ENCODE measurements at places on chromosomes 3 and 15.
A peak's percentile ranks its signal among the peaks of the same experiment; 100 is the strongest.

DNA sequence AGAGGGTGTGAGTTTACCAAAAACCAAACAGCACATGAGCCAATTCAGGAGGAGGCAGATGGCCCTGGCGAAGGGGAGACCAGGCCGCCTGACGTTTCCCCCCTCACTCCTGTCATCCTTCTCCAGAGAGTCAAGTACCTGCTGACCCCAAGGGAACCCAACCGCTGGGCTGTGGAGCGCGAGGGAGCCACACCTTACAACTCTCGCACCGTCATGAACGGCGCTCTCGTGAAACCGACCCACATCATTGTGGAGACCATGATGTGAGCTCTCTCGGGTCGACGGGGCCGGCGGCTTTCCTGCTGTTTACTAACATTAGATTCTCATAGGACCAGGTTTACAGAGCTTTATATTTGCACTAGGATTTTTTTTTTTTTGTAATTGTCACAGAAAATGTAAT is 55.4 kb downstream of the GRIP2 start:
- DNase-seq: no peak

DNA sequence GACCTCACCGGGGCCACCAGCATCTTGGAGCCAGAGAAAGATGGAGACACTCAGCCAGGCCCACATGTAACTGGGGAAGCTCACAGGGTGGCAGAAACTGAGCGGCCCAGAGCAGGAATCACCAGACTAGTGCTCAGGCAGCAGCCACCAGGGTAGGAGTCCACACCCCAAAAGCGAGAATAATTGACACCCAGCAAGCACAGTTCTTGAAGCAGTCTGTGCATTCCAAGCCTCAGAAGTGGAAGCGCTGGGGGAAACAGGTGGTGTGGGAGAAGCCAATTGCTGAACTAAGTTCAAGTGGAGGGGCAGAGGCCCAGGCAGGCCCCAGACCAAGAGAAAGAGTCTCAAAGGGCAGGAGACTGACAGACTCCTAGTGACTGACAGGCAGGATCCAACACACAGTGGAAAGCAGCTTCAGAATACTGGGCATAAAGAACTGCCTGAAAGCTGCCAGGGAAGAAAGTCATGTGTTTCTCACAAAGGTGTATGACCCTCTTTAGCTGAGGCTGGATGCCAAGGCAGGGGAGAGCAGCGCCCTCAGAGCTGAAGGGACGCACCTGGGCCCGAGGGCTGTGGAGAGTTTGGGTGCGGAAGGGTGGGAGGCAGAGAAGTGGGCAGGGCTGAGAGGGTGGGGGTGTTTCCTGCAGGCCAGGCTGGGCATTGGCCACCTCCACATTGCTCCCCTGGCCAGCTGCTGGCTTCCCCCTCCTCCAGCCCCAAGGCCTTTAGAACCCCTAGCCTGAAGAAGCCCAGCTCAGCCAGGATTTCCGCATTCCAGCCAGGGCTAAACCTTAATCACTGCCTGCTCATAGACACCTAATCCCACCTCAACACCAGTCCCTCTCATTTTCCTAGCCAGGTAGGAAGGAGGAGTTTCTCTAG is 7.7 kb downstream of the NT5DC2 start:
- no peak for DNase-seq

DNA sequence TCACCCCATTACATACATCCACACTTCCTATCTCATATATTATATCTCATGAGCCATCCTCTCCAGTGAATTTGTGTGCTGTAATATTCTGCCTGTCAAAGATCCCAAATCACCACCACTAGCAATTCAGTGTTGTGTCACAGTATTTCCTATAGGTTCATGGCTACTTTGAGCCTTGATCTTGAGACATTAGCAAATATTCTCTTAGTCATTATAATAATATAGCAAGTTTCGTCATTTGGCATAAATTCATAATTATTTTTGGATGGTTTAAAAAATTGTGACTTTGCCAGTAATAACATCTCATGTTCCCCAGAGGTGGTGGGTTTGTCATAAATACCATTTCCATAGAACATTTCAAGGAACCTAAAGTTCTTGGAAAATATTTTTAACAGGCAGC is 47.7 kb downstream of the CMSS1 start:
- no peak for DNase-seq

DNA sequence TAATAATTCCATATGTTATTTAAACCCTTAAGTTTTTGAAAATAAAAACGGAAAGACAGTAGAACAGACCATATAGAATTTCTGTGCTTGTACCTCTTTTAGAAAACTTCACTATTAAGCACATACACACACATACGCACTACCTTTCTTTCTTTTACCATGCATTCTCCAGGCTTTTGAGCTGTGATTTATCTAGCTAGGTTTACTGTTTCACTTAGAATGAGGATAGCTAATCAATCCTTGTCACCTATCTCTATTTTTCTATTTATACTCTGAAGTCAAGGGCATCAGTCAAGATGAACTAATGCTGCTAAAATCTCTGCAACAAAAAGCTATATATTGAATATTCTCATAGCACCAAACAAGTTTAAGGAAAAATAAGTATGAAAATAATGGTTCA is 43.2 kb downstream of the GOLIM4 start:
- DNase-seq: no peak

GRCh38 chr3:178669758-178670157 is 133.5 kb downstream of the KCNMB2 start:
- DNase-seq: no peak

DNA sequence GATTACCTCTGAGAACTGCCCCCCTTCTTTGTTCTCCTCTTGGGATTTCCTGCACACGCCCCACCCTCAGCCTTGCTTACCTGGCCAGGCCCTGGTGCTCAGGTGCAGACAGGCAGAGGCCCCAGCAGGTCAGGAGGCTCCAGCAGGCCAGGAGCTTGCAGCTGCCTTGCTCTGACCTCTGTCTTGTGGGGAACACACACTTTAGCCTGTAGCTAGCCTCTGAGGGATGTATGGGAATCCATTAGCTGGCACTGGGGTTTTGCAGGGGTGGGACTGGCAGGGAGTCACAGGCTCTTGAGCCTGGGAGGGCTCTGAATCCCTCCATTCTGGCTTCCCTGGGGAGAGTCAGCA is 2.7 kb downstream of the SMAD6 start:
- DNase-seq: no peak

GRCh38 chr15:74295800-74296199 is 59.7 kb downstream of the CCDC33 start:
- DNase-seq: no peak

GRCh38 chr3:40116478-40117177 is 192.9 kb upstream of the EIF1B start:
- peak; percentile 80 for DNase-seq

GRCh38 chr3:58563386-58564035 is 13.7 kb downstream of the FAM107A start:
- DNase-seq: no peak

DNA sequence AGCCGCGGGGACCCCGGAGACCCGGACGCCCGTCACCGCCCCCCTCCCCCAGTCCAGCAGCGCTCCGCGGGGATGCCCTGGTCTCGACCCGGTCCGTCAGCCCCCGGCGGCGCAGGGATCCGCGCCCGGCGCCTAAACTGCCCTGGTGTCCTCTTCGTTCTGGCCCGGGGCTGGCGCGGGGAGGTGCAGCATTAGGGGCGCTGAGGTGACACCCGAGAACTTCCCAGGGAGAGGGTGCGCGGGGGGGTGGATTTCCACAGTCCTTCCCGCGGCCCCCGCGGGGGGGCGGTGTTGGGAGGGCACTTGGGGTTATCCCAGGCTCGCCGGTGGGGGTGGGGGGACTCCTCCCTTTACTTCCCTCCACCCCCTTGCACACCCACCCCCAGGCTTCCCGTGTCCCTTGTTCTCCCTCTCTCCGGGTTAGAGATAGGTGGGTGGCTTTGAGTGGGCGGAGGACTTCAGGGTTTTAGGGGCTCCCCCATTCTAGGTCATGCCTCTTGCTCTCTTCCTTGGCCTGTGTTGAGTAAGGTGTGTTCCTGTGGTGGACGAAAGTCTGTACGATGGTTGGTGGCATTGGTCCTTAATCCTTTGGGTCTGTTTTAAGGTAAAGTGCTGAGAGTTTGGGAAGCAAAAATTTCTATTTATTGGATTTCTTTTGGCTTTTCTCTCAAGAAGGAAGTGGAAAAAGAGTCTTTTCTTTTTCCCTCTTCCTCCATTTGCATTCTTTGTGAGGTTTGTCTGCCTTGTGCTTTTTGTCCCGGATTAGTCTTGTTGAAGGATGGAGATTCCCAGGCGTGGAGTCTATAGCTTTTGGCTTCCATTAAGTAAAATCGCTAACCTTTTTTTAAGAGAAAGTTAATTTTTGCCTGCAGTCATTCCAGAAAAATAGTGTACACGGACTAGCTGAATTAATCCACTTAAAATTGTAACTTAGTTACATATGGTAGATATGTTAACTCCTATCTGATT is 811 bp downstream of the SKIL start:
- DNase-seq: peak; percentile 48

DNA sequence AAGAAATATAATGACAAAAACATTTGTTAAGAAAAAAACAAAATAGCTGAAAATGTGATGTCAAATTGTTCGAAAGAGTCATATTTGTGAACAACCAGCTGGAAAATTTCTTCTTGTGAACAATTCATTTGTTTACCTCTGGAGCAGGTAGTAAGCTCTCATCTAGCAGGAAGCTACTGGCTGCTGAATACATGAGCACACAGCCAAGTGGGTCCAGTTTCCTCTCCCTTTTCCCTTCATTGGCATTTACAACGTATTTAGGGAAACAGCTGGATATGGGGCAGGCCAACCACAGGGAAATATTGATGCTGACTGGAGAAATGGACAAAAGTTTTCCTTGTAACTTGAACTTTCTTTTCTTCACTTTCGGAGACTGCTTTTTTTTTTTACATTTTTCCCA is 1354.7 kb upstream of the EPHA6 start:
- DNase-seq: no peak

- DNase-seq: no peak
Measured at GRCh38 chr3:63585927-63586326, 66.5 kb upstream of the SNTN start.

GRCh38 chr3:168807448-168807847 is 711.7 kb upstream of the GOLIM4 start:
- DNase-seq: no peak

DNA sequence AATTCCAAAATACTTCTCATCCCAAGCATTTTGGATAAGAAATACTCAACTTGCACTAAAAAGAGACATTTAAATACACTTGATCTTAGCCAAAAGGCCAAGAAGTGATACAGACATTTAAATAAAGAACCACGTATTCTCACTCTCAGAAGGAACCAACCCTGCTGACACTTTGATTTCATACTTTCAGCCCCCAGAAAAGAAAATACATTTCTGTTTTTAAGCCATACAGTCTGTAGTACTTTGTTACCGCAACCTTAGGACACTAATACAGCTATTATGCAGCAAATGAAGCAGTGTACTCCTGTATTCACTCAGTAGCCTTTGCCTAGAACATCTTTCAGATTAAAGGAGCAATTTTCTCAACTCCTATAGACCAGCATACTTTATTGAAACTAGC is 86.7 kb downstream of the TBC1D5 start:
- DNase-seq: no peak

Measured in HFFc6 (cell line).